ENCODE measurements at places on chromosomes 7 and 10.

- no peak for DNase-seq
Measured at GRCh38 chr10:91198781-91199180, 21.7 kb upstream of the PCGF5 start.

DNA sequence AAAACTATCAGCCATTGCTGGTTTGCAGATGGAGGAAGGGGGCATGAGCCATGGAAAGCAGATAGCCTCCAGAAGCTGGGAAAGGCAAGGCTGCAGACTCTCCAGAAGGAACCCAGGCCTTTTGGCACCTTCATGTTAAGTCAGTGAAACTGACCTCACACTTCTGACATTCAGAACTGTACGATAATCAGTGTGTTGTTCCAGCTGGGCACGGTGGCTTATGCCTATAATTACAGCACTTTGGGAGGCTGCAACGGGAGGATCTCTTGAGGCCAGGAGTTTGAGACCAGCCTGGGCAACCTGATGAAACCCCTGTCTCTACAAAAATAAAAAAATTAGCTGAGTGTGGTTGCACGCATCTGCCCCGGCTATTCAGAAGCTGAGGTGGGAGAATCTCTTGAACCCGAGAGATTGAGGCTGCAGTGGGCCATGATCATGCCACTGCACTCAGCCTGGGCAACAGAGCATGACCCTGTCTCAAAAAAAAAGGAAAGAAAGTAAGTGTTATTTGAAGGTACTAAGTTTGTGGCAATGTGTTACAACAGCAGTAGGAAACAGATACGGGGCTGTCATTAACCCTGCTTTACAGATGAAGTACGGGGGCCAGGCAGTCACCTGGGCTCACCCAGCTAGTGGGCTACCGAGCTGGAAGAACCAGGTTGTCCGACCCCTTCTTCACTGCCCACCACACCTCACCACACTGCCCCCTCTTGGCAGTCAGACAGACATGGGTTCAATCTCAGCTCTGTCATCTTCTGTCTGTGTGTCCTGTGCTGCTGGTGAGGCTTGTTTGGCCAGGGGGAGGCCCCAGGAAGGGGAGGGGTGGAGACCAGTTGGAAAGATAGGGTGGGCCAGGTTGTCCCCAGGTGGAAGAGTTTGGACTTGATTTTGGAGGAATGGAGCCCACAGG, 18.3 kb downstream of the CHST3 start:
- DNase-seq = no peak

GRCh38 chr10:60614363-60614762, 163.9 kb upstream of the CDK1 start:
- no peak for DNase-seq

- no peak for DNase-seq
Measured at GRCh38 chr7:147833970-147834369, 756.6 kb upstream of the C7orf33 start.

- DNase-seq = no peak
Measured at GRCh38 chr7:2114052-2114451, 118.7 kb downstream of the MAD1L1 start.

DNA sequence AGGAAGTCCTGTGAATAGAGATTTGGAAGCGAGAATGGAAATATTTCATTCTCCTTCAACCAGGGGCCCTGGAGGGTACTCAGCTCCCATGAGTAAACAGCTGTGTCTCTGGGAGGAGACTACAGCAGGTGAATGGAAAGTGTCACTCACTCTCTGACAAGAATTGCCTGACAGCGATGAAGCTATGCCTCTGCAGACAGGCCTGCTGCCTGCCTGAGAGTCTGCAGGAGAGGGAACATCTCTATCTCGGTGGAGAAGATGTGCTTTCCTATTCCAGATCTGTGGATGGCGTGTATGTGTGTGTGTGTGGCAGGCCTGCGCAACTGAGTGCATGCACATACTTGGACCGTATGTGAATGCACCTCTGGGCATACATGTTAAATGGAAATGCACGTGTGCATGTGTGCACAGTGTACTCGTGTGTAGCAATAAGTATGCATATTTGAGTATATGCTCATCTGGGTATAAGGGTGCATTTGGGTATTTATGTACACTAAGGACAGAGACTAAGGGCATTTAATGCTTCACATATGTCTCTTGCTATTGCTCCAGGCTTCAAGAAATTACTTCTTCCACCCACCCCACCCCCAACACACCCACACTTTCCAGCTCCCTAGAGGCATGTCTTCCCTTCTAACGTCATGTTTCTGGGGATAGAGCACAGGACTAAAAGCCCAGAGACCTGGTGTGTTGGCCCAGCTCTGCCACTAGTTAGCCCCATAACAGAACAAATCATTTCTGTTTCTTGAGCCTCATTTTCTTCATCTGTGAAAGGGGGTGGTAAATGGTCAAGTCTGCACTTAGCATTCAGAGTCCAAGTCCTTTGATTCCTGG, 4.6 kb upstream of the ADCYAP1R1 start:
- DNase-seq = no peak

DNA sequence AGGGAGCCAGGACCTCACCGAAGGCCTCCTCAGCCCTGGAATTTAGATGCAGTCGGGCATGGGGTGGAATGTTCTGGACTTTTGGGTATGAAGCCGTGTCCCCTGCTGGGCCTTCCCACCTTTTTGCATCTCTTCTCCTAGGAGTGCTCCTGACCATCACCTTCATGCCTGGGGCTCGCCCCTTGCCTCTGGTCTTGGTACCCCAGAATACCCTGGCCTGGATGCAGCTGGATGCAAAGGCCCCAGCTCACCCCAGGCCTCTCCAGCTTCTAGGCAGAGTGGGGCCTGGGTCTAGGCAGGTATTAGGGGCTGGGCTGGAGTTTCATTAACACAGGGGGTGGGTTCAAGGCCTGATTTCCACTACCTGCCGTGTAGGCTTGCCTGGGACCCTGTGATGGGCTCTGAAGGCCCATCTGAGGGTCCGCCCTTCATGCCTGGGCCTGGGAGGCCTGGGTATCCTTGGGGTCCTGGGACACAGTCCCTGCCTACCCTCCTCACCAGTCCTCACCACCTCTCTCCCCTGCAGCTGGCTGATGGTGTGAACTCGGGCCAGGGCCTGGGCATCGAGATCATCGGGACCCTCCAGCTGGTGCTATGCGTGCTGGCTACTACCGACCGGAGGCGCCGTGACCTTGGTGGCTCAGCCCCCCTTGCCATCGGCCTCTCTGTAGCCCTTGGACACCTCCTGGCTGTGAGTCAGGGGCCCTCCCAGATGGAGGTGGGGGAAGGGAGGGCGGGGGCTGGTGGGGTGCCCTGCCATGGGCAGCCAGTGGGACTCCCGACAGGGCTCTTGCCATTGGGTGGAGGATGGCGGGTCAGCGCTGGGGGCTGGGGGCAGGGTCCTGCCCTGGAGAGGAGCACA, 10.1 kb downstream of the AQP1 start:
- DNase-seq = no peak

- no peak for DNase-seq
Measured at GRCh38 chr7:124532166-124532565, 233.4 kb downstream of the GPR37 start.

DNA sequence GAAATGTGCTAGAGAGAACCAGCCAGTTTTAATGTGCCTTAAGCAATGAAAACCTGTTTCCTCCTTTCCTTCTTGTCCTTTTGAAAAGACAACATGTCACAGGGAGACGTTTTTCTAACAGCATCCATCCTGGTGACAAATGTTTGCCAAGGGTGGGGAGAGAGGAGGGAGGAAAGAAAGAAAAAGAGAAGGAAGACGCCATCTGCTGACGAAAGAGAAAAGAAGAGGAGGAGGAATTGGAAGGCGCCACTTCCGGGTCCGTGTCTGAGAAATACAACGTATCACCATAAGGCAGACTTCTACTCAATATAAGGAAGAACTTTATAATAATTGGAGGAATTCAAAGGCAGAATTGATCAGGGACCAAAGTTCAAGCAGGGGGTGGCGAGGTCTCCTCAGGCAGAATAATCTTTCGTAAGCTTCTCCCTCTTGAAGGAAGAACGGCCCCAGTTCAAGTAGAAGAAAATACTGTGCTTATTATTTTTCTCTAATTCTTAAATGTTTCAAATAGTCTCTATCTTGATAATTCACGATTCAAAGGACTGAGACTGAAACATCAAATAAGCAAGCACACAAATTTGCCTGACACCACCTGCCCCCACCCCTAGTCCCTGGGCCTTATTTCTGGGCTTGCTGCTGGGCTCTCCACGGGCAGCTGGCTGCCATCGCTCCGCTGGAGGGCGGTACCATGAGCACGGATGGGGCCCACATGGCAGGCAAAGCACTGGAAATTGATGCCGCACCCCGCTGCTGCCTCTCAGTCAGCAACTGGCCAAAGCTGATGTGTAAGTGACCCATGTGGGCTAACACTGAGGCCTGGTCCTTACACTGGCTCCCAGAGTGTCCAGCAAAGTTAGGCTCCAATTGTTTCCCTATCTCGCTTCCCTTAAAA, 273.7 kb upstream of the KLF14 start:
- DNase-seq = peak; percentile 89

DNA sequence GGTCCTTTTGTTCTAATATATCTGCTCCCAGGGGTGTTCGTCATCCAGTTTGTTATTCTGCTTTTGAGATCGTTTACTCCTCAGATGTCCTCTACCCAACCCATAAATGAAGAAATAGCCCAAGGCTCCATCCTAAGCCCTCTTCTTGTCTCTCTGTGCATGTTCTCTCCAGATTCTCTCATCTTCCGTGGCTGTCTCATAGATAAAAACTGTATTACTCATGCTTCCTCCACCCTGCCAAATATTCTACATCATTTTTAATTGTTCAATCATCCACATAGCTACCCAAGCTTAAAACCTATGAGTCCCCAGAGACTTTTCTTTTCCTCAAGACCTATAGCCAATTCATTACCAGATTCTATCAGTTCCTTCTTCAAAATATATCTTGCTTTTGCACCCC, 44.9 kb downstream of the CAV1 start:
- no peak for DNase-seq

DNA sequence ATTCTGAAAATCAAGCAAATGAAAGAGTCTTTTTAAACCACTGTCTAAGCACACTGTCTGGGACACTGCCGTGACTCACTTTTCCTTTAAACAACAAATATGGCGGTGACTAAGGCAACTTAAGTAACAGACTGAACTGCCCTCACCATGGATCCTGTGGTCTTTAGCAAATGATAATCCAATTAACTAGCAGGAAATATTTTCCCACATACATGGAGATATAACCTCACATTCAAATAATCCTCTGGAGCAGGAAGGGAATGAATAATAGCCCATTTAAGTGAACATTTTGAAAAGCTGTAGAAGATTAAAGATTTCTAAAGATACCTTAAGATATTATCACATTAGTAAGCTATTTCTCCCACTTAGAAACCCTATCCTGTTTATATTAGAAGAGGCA, 40.3 kb upstream of the LRRC17 start:
- no peak for DNase-seq

DNA sequence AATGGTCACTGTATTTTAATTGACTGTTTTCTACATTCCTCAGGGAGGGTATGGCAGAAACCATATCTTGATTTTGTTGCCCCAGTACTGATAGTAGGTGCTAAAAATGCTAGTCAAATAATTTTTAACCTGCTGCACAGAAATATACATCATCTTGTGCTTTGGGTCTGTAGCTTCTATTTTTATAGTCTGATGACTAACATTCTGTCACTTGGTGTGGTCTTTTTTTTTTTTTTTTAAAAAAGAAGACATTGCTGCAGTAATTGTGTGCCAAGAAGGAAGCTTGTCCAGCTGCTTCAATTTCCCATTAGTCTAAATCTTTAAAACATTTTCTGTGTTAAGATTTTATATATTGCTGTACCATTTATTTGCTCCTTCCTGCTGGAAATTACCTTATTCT, 83.6 kb downstream of the ICA1 start:
- no peak for DNase-seq

- DNase-seq = peak; percentile 81
Measured at GRCh38 chr7:70856901-70857630, 274.9 kb upstream of the GALNT17 start.

DNA sequence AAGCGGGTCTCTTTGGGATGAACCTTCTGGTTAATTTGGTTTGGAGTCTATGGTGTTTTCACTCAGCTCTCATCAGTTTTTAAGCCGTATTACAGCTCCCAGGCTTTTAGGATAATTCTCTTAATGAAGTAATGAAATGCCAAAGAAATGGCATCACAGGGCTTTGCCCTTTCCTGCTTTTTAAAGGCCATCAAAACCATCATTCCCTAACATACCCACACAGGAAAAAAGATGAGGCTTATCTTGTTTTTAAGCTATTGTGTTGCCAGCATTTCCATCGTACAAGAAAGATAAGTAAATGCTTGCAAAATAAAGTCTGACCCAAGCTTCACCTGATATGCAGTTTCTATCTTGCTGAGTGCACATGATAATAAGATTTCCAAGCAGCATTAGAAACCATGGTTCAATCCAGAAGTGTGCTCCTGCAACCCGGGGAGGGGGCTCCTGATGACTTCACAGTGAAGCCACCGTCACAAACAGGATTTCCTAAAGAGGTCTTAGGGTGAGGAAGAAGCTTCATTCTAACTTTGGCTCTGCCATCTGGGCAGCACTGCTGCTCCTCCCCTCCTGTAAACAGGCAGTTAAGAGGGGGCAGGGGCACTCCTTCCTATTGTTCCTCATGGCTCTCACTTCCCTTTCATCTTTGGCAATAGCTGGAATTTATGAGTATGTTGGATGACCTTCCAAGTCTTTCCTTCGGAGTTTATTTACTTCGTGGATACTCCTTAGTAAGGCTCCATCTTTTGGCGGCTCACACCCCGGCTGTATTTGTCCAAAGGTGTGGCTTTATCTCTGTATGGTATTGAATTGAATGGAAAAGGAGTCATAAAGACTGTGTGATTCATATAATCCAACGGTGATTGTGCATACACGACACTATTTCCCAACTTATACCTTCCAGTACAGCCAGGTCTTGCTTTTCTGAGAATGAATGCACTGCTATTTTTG, 55.2 kb upstream of the FAM133B start:
- DNase-seq = peak; percentile 40

DNA sequence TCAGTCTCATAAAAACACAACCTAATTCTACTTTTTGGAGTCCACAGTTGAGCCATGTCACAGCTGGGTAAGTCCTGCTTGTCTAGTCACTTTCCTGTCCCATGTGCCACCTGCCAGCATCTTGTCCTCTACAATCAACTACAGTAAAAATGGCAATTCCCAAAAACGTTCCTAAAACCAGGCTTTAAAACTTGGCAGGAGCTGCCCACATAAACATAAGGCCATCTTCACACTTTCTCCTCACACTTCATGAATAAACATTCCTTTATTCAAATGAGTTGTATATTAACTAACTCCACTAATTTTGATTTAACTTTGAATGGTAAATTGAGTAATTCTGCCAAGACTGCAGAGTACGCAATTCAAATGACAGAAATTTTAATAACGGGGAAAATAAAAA, 49.5 kb downstream of the SFMBT2 start:
- no peak for DNase-seq
